ENCODE measurements at places on chromosomes 6 and 20.

- no peak for DNase-seq
Measured at GRCh38 chr6:135141728-135142127, 39.4 kb upstream of the MYB start.

DNA sequence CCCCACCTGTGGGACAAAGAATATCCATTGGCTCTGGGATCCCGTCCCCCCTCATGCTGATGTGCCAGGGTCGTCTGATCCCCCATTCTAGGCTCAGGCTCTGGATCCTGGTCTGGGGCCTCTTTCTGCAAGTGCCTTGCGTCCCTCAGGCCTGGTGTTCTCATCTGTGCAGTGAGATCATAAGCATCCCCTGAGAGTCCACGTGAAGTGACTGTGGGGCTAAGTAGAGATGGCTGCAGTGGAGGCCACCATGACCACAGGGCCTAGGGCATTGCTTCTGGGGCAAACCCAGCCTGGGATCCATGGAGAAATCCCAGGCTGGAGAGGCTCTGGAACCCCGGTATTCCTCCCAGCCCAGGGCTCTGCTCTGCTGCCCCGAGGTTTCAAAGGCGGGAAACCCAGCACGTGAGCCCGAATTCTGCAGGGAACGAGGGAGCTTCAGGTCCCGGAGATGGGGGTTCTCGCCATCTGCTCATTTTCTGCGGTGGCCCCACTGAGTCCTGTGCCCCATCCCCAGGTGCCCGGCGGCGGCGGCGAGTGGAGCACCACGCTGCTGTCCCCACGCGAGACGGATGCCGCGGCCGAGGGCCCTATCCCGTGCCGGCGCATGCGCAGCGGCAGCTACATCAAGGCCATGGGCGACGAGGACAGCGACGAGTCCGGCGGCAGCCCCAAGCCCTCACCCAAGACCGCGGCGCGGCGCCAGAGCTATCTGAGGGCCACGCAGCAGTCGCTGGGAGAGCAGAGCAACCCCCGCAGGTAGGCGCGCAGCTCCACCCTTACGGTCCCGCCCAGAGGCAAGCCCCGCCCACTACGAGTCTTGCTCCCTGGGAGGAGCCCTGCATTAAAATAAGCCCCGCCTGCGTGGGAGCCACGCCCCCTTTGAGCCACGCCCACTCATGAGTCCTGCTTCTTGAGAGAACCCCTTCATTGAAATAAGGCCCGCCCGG, 105.5 kb upstream of the MYL9 start:
- peak; percentile 70 for DNase-seq

- DNase-seq, result no peak
Measured at GRCh38 chr20:11912013-11912658, 5.6 kb upstream of the BTBD3 start.

GRCh38 chr6:17491416-17492142, 98.2 kb downstream of the CAP2 start:
- DNase-seq, result no peak

DNA sequence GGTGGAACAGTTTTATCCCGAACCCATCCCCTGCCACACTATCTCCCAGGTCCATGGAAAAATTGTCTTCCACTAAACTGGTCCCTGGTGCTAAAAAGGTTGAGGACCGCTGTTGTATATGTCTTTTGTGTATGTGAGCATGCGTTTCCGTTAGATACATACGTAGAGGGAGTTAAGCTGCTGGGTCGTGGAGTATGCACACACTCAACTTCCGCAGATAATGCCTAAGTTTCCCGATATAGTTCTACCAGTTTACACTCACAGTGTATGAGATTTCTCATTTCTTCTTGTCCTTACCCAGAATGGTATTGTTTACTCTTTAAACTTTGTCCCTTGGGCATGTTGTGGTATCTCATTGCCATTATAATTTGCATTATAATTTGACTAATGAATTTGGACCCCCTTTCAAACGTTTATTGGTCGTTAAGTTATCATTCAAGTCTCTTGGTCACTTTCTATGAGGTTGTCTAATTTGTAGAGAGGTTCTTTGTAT, 50.5 kb upstream of the SCAF8 start:
- DNase-seq, result no peak

DNA sequence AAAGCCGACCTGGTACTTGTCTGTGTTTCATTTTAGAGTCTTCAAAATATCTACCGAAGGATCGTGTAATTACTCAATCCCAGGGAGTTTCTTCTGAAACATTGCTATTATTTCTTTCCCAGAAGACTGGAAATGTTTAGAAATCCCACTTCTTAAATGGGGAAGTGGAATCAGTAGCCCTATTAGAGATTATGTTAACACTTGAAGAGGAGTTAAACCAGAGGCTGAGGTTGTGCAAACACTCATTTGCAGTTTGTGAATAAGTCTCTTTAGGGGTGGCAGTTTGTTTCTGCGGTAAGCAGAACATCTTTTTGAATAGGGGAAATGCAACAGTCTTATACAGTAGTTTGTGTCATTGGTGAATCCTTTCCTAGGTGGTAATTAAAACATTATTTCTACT, 21.3 kb downstream of the DSP start:
- no peak for DNase-seq

GRCh38 chr20:58597249-58597891, 53.7 kb upstream of the STX16 start:
- no peak for DNase-seq

DNA sequence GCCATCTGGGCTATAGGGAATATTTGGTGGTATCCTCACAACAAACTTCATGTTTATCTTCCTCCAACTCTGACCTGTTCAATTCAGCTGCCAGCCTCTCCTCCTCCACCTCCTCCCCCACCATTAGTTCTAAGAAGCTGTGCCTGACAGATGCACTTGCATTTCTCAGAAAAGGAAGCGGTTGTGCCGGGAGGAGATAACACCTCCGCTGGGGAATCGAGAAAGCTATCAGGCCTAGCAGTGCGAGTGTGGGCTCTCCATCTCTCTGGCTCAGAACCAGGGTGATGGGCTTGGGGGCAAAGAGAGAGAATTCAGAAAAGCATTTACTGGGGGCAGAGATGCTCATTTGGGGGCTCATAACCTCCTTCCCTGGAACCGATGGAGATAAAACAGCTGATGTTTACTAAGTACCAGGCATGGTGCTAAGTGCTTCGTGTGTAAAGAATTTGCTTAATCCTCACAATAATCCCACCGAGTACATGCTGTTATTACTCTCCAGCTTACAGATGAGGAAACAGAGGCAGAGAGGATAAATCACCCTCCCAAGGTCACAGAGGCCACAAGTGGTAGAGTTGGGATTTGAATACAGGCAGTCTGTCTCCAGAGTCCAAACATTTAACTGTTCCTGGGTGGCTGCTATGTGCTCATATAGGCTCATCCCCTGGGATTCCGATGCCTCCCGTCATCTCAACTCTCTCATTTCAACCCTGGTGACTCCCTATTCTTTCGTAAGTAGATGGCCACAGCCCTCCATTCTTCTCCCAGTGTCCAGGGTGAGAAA, 38.3 kb downstream of the COX4I2 start:
- DNase-seq, result peak; percentile 9

DNA sequence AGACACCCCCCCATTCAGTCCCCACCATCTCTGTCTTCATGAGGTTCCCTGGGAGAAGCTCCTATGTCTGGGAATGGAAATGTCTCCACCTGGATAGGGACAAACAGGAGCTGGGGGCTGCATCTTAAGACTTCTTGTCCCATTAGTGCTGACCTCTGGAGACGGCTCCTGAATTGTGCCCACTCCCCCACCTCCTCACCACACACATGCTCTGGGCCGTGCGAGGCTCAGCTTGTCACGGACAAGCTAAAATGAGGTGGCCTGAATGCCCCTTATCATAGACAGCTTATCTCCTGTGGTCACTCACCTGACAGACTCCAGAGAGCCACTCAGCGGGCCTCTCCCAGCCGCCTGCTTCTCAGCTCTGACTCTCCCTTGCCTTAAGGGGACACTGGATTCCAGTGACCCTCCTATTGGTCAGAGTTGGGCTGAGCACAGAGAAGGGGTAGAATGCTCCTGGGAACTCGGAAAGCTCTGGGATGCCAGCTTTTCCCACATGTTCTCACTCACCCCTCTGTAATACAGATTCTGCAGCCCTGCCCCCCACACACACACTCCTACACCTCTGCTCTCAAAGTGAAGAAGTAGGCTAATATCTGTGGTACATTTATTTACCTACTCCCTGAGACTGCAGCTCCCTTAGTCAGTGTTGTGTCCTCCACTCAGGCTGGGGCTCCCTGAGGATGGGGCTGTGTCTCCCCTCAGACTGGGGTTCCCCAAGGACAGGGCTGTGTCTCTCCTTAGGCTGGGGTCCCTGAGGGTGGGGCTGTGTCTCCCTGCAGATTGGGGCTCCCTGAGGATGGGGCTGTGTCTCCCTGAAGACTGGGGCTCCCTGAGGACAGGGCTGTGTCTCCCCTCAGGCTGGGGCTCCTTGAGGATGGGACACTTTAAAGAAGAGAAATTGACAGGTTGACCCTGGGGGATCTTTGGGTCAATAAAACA, 167.5 kb downstream of the VEGFA start:
- no peak for DNase-seq

DNA sequence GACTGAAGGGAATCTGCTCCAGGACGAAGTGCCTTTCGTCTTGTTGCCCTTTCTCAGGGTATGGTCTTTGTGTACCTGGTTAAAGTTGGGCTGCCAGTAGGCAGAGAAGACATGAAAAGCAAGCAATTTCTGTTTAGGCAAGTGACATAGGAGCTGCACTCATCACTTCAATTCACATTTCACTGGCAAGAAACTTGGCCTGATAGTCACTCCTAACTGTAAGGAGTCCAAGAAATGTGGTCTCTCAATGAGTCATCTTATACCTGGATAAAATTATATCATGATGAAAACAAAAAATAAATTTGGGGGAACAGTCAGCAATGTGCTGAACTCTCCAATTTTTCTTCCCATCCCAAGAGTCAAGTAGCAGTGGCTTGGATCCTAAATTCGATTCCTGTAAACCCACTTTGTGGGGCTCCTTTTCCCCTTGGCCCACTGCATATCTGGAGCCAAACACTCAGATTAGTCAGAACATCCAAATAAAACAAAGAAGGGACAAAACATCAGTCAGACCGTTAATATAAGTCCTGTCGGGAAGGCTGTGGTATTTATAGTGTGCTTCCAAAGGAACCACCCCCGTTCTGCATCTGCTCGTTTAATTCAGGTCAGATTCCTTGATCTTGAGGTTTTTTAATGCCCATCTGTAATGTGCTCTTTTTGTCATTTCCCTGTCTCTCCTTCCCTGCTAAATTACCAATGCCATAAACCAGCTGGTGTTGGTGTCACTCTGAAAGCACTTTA, 5.0 kb upstream of the GABRR1 start:
- DNase-seq, result no peak

DNA sequence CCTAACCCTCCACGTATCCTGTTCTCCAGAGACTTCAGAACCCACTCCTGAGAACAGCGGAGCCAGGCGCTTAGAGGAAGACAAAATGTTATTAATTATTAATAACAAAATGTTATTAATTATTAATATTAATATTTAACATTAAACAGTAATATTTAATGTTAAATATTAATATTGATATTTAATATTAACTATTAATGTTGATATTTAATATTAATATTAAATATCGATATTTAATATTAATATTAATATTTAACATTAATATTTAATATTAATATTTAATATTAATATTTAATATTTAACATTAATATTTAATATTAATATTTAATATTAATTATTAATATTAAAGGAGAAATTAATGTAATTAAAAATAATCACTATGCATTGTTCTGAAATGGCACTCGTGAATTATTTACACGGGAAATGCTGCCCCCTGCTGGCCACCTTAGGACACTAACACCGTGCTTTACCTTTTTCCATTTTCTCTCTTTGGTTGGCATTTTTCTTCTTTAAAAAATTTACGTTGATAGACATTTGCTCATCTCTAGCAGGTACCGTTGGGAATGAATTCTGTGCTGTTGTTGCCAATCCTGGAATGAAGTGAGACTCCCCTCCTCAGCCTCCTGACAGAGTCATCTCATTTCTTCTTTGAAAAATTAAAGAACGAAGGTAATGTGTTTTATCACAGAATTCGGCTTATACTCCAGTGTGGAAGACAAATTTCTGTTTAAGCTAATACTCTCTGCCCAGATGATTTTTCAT, 7.5 kb upstream of the GGTLC1 start:
- peak; percentile 56 for DNase-seq

DNA sequence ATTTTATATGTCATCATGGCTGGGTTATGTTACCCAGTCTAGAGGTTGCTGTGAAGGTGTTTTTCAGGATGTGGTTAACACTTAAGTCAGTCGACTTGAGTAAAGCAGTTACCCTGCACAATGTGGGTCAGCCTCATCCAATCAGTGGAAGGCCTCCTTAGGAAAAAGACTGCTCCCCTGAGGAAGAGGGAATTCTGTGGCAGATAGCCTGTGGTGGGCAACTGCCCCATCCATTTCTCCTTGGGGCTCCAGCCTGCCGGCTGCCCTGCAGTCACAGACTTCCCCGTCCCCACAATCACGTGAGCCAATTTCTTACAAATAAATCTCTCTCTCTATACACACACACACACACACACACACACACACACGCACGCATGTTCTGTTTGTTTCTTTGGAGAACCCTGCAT, 34.5 kb upstream of the MPC1 start:
- no peak for DNase-seq

GRCh38 chr20:62200491-62201172, 17.8 kb downstream of the MTG2 start:
- no peak for DNase-seq

DNA sequence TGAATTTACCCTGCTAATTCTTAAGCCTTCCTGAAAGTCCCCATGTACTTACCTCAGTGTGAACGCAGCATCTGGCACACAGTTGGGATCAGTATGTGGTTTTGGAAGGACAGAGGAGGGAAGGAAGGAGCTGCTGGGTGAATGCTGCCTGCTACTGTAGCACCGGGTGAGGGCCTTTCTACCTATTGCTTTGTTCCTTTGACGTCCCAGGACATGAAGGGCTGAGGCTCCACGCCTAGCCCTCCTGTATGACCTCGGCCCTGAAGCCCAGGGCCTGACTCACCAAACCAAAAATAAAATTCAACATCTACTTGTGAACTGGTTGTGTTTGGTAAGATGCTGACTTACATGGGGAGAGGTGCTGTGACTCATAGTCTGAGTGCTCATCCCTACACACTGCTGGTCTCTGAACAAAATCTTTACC, 51.1 kb downstream of the ARID1B start:
- DNase-seq, result no peak

DNA sequence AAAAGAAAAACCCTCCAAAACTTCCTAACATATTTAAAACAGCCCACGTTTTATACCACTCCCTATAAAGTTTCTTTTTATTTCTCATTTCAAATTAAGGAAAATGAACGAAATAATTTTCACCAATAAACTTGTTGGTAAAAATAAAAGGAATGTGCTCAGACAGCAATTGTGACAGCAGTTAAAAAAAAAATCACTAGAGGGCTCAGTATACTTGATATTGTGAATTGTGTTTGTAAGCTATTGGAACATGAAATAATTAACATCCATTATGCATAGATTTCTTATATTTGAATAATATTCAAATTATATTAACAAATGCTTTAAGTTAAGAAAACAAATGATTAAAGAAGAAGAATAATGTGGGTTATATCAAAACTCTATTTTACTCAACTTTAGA, 105.5 kb downstream of the ASCC3 start:
- DNase-seq, result no peak

- no peak for DNase-seq
Measured at GRCh38 chr20:51705400-51705799, 62.8 kb downstream of the ATP9A start.

GRCh38 chr6:110776413-110776812, 38.9 kb downstream of the CDK19 start:
- DNase-seq, result no peak

All from activated T-helper 1 cell treated with anti-CD3 and anti-CD28 coated beads, Interleukin-2, amount 50 U/mL, for 16 hours (primary cell).